H7 (cell line): ENCODE measurements at places on chromosomes 7 and 10.
A peak's percentile ranks its signal among the peaks of the same experiment; 100 is the strongest.

DNA sequence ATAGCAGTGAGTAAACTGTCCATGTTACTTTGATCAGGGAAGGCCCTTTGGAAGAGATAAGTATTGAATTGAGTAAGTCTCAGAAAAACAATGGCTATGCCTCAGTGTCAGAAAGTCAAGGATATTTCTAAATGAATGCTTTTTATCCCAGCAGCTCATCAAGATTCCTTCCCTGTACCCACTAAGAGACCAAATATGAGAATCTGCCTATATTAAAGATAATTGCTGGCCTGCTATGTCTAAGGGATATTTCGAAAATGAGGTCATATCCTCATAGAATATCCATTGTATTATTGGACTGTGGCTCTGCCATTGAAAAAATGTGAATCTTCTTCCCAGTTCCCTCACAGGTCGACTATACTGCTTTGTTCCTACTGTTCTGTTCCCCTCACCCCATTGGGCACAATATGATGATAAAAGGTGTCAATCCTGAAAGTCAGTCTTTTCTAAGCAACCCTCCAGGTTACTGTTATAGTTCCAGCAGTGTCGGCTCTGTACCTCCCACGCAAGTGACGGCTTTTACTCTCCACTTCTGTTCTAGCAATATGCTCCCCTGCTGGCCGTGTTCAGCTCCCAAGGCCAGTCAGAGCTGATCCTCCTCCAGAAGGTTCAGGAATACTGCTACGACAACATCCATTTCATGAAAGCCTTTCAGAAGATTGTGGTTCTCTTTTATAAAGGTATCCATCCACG, 51.7 kb downstream of the BZW2 start:
- no peak for DNase-seq

- no peak for DNase-seq
Observed at GRCh38 chr7:128115336-128115820, 84.1 kb upstream of the LRRC4 start.

DNA sequence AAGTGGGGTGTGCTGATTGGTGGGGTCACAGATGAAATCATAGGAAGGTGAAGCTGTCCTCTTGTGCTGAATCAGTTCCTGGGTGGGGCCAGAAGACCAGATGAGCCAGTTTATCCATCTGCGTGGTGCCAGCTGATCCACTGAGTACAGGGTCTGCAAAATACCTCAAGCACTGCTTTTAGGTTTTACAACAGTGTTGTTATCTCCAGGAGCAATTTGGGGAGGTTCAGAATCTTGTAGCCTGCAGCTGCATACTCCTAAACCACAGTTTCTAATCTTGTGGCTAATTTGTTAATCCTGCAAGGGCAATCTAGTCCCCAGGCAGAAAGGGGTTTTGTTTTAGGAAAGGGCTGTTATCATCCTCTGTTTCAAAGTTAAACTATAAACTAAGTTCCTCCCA, 17.0 kb upstream of the IFRD1 start:
- DNase-seq = no peak

DNA sequence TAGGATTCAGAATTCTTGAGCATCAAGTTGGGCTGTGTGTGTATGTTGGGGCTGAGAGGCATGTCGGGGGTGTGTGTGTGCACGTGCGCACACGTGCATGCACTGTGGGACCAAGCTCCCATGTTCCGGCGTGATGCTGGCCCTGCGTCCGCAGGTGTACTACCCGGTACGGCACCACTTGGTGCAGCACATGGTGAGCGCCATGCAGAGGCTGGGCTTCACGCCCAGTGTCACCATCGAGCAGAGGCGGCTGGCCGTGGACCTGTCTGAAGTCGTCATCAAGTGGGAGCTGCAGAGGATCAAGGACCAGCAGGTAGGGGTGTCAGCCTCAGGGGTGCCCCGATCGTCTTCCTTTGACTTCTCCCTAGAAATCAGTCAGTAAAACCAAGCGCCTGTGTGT, 77.7 kb downstream of the TRRAP start:
- peak; percentile 19 for DNase-seq

DNA sequence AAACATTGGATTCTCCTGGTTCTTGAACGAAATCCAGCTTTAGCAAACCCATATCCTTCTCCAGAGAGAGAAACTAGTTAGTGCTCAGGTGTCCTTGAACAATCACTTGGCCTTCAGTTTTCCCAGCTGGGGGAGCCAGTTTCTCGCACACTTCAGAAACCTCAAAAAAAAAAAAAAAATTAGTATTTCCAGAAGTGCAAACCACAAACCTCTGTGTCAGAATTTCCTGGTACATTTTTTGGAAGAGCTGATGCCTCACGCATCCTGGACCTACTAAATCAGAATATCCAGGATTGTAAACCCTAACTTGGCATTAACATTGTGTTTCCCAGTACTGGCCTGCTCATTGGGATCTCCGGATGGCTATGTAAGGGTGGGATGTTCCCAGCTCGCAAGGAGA, 143.4 kb upstream of the EGR2 start:
- no peak for DNase-seq

GRCh38 chr7:100066953-100067352, 14.6 kb downstream of the ZNF3 start:
- no peak for DNase-seq

GRCh38 chr10:83539528-83540308, 599.6 kb upstream of the GHITM start:
- peak; percentile 14 for DNase-seq

DNA sequence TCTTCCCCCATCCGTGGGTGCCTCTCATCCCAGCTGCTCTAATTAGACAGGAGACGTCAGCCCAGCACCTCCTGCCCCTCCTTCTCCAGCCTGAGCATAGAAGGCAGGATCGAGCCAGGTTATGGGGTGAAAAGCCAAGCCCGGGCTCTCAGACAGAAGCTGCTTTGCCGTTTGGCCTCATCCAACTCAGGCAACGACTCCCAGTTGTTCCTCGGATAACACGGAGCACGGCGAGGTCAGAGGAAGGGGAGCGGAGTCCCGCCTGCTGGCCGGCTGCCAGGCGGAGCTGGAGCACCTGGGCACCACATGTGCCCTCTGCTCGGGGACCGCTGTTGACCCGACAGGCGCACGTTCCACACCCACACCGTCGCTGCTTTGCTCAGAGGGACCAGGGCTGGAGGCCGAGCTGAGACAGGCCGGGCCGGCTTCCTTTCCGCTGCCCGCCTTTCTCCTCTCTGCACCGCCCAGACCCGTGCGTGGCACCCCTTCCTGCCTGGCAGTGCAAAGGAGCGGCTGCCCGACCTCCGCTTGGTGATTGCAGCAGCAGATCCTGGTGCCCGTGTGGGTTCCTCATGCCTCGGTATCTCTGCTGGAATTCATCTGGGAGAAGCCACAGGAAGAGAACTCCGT, 21.6 kb upstream of the UNCX start:
- peak; percentile 62 for DNase-seq

- DNase-seq = no peak
Observed at GRCh38 chr7:87561702-87562101, 39.0 kb downstream of the ABCB1 start.

- DNase-seq = peak; percentile 29
Observed at GRCh38 chr7:37390114-37390513, 58.5 kb downstream of the ELMO1 start.

GRCh38 chr10:67017218-67017617, 91.4 kb downstream of the LRRTM3 start:
- DNase-seq = no peak
